ENCODE measurements at places on chromosomes 12 and 14.

DNA sequence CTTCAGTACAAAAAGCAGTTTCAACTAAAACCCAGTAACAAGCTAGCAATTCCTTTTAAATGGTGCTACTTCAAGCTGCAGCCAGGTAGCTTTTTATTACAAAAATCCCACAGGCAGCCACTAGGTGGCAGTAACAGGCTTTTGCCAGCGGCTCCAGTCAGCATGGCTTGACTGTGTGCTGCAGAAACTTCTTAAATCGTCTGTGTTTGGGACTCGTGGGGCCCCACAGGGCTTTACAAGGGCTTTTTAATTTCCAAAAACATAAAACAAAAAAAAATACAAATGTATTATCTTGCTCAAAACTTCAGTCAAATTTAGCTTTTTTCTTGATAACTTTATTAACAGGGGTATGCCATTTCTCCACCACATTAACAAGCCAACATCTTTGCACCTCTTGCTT is 3.6 kb upstream of the CLEC4E start:
- DNase-seq = peak; percentile 4

DNA sequence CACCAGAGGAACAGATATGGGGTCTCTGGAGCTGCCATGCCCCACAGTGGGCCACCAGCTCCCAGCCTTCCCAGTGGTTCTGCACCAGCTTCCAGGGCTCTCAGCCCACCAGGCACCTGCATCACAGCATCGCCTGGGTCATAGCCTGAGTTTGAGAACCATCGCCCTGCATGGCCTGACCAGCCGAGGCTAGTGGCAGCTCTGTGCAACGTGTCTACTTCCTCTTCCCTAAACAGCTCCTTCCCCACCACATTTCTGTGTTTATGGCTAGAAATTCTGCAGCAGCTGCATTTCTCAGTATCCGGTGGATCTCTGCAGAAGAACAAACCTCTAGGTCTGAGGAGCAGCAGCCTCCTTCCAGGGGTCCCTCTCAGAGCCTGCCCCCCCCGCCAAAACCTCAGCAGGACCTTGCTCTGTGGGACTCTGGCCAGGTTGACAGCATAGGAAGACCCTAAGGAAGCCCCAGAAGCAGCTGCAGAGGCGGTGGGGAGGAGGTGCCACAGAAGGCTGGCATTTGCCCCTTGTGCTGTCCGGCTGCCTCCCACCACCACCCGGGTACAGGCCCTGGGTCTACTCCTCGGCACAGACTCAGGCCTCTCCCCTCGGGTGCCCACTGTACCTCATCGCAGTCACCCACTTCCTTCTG is 47.7 kb downstream of the PSMA6 start:
- no peak for DNase-seq

DNA sequence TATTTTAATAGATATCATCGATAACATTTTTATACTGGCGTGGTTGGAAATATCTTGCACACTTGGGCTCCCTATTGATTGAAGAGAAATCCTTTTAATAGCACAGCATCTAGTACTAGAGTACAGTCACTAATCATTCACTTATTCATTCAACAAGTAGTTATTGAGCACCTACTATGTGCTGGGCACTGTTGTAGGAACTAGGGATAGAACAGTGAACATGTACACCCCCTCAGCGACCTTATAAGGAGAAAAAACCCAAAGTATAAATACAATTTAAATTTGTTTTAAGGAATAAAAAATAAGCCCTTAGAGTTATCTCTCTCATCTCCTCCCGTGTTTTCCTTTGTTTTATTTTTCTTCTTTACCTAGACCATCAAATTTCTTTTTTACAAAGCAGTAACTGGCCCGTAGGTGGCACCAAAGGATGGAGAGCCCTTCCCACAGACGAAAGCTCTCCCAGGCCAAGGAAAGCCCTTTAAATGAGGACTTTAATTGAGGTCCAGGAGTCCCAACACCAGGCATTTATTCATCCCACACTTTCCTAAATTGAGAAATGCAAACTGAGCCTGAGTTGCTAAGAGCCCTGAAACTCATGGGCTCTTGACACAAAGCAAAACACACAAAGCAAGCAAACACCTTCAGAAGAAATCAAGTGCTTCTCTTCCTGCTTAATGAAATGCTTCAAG is 29.0 kb downstream of the PEBP1 start:
- DNase-seq = no peak

DNA sequence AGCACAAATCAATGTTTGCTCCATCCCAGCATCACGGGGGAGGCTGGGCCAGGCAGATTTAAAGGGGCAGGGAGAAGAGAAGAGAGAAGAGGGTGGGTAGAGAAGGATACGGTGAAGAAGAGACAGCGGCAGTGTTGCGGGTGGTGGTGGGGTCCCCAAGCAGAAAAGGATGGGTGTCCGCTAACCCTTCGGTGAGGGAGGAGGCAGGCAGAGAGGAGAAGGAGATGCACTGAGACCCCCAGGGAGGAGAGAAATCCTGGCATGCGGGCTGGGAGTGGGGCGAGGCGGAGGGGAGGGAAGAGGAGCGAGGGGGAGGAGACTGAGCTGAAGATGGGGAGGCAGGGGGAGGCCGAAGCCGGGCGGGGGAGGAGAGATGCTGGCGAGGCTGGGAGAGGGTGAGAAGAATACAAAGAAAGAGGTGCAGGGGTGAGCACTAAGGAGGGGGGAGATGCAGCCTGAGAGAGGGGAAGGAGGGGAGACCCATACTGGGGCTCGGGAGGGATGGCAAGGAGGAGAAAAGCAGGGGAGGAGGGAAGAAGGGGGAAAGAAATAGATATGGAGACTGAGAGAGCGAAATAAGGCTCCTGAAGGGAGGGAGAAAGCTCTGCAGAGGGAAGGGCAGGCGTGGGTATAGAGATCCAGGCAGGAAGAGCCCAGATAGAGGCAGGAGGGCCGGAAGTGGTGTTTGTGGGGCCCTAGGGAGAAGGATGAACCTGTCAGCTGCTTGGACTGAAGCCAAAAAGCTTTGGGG is at the start of gene JPH4:
TSS of gene JPH4 (minus strand) at position 231 of the 751 bp plus-strand sequence. CDS start 1,337 bp downstream, outside the sequence.
- no peak for DNase-seq

GRCh38 chr14:100816950-100817901 is 8.7 kb upstream of the MEG3 start:
- no peak for DNase-seq

DNA sequence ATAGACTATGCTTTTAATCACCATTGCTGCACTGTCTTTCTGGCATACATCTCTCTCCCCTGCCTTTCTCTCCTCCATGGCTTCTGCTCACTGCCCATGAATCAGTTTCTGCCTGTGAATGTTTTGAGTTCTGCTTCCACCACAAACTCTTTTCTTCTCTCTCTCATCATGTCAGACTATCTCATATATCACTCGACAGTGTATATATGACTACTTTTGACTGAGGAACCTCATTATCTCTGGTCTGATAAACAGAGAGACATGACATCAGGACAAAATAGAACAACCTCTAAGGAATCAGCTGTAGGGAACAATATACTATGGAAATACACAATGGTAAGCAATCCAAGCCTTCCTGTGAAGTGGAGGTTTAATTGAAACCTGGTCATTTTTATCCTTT is 177.9 kb downstream of the FOXA1 start:
- DNase-seq = no peak

- no peak for DNase-seq
Observed at GRCh38 chr12:63982604-63983295, 138.2 kb downstream of the SRGAP1 start.

DNA sequence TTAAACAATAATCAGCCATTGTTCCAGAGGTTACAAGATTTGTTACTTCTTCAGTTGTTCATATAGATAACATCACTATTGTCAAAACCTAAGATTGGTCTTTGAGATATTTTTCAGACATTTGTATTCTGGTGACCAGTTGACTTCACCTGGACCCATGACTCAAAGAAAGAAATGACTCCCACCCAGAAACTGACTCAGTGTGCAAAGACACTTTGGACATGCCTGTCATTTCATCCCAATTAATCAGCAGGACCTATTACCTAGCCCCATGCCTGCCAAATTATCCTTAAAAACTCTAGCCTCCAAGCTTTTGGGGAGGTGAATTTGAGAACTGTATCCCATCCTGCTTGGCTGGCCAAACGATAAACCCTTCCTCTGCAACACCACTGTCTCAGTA is 27.7 kb upstream of the TSPAN11 start:
- DNase-seq = no peak

GRCh38 chr12:53452159-53453077 is 516 bp downstream of the PCBP2 start:
- DNase-seq = no peak

DNA sequence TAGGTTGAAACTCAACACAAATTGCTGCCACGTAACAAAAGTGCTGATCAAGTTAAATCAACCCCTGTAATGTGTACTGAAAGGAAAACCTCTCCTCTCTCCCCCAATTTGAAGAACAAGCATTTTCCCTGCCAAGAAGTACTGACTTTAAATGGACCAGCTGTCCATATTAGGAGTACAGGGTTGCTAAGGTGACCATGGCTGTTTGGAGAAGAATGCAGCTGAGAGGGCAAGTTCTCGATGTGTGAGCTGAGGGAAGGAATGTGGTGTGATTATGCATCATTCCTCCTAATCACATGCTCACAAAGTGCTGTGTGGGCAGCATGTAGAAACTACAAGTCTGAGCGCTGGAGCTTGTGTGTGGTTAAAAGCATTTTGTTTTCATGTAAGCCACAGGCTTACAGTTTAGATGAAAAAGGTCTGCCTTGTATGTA is 50.9 kb upstream of the CCT2 start:
- DNase-seq = peak; percentile 97

DNA sequence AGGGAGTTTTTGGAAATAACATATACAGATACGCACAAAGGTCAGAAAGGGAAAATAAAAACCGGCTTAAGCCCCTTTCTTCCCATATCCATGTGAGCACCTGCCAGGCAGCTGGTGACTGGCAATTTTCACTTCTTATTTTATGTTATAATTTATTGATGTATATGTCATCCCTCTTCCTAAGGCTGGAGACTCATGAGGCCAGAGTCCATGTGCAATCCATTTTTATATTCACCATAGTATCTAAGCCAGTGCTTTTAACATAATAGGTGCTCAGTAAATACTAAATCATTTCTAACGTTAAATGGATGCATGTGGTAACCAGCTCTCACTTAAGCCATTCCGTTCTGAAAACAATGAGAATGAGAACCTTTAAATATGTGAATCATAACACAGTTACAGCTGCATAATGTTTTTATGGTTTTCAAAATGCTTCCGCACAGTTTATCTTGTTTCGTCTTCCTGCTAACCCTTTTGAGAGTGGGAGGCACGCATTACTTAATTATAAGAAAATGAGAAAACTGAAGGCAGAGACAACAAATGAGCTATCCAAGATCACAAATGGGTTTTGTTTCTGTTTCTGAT is 178.3 kb downstream of the CACNA1C start:
- no peak for DNase-seq

- no peak for DNase-seq
Observed at GRCh38 chr12:70049596-70050360, 193.5 kb upstream of the CNOT2 start.

DNA sequence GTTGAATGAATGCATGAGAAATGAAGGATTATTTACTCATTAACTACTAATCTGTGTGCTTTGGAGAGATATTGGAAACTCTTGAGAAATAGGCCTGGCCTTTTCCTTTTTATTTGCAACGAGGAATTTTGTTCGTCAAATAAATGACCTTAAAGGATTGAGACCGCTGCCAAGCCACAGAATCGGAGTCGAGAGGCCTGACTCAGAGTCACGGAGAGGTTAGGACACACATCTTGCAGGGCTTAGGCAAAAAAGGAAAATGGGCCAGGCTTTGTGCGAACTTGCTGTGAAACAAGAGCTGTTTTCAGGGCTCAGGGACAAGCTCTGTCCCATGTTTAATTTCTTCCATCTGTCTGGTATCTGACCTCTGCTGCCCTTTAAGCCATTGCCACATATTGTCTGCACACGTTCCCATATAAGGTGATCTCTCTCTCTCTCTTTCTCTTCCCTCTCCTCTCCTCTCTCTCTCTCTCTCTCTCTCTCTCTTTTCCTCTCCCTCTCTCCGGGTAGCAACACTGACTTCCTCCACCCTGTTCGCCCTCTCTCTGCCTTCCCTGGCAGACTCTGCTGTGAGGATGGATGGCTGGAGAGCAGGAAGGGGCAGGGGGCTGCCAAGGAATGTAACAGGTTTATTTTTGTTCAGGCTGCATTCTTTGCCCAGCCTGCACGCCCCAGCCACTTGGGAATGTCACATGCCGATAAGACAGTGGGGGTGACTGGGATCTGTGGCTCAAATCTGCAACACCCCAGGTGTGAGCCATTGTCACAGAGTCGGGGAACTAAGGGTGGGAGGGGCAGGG is 14.9 kb upstream of the IFT81 start:
- peak; percentile 100 for DNase-seq

- no peak for DNase-seq
Observed at GRCh38 chr12:16266085-16266484, 11.4 kb downstream of the SLC15A5 start.

GRCh38 chr14:42437809-42438208 is 831.1 kb downstream of the LRFN5 start:
- DNase-seq = no peak

GRCh38 chr12:95102916-95103671 is 29.7 kb upstream of the NR2C1 start:
- DNase-seq = no peak

DNA sequence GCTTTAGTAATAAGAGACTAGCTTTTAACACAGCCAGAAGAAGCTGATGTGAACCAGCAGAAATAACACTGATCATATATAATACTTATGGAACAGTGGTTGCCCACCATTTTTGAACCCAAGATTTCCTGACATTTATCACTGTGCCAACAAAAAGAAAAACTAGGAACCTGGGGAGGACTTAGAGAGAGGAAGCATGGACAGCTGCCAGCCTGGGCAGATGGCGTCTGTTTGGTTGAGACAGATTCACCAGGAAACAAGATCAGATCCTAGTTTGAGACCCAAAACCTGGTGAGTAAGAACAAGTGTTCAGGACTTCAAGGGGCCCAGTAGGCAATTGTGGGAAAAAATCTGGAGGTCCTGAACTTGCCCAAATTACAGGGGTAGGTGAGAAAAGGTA is 95.3 kb downstream of the BICD1 start:
- no peak for DNase-seq

- no peak for DNase-seq
Observed at GRCh38 chr12:1130164-1130563, 139.1 kb downstream of the ERC1 start.

DNA sequence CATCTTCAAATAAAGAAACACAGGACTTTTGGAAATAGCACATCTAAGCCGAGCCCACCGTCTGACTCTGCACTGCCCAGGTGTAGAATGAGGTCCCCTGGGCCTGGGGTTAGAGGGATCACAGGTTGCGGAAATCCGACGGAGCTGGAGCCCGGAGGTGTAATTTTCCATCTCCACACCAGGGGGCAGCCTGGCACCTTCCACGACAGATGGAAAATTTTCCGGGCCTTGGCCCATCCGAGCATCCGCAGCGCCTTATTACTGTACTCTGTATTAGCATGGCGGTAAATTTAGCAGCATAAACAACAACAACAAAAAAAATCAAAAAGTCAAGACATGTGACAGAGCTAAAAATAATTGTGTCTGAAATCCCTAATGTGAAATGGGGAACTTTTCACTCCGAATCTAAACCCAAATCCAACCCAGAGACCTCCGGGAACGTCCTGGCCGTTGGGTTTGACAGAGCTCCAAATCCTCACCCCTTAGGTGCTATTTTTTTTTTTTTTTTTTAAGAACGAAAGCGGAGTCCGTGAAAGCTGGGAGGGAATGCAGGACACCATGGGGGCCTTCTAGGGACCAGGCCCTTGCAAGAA is 93.9 kb downstream of the KSR2 start:
- DNase-seq = no peak

- no peak for DNase-seq
Observed at GRCh38 chr14:68141281-68142088, 321.9 kb downstream of the RAD51B start.

- no peak for DNase-seq
Observed at GRCh38 chr14:31950764-31951637, 126.1 kb upstream of the ARHGAP5 start.

Data from AG04449 (cell line).